Endothelial cell of umbilical vein (primary cell): ENCODE measurements at places on chromosomes 3 and 15. TPM values are rescaled to one million over a fixed set of nuclear protein-coding genes. Genes with fewer than 3 reads are reported as not detected.

The GOLGA6L25 gene
- not detected in 2 replicates for total RNA-seq

The OSBPL10 gene
- 37.1 and 47.6 TPM in 2 replicates for total RNA-seq

The SIDT1 gene
- total RNA-seq = not detected in 2 replicates

The C3orf62 gene
- total RNA-seq = 3.9 and 5.6 TPM in 2 replicates

The ZNF80 gene
- total RNA-seq = not detected in 2 replicates

The PLA1A gene
- not detected in 2 replicates for total RNA-seq

The NOX5 gene
- 0.07 TPM in 1 of 2 replicates, not detected in the other for total RNA-seq

The MGLL gene
- total RNA-seq = 60.2 and 60.9 TPM in 2 replicates

The SLC38A3 gene
- 0.60 and 0.65 TPM in 2 replicates for total RNA-seq

The FBXW12 gene
- total RNA-seq = not detected in 2 replicates
